ENCODE measurements at places on chromosomes 4 and X. TPM values are rescaled to one million over a fixed set of nuclear protein-coding genes. Genes with fewer than 3 reads are reported as not detected.

GRCh38 chrX:153307276-153308178 is 14.0 kb downstream of the PNMA6F start:
- DNase-seq: no peak

DNA sequence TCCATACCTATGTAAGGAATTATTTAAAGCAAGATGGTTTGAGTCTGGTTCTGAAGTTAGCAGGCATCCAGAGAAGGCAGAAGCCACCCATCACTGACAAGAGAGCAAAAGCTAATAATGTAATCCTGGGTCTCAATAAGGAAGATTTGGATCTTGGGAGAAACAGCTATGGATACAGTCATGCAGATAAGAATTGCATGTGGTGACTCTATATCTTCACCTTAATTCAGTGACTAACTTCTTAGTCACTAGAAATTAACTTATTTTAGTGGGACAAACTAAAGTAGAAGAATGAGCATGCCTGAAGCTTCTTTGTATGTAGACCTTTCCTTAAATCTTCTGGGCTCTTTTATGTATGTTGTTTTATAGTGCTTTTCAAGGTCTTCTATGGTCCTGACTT is 66.6 kb downstream of the ATP10D start:
- DNase-seq: no peak

PDHA2 gene
- total RNA-seq: not detected

GRCh38 chr4:158605393-158605792 is 66.3 kb downstream of the C4orf46 start:
- no peak for DNase-seq

ZCCHC13 gene
- not detected for total RNA-seq

- no peak for DNase-seq
Observed at GRCh38 chr4:74624351-74625151, 169.8 kb downstream of the BTC start.

FAM236A gene
- total RNA-seq: not detected

- no peak for DNase-seq
Observed at GRCh38 chr4:92101737-92102172, 202.0 kb upstream of the GRID2 start.

ARSJ gene
- not detected for total RNA-seq

CD38 gene
- 60.2 TPM for total RNA-seq

Measured in activated T-cell treated with anti-CD3 and anti-CD28 coated beads, Interleukin-2, amount 50 U/mL, for 72 hours (primary cell).